ENCODE measurements at places on chromosomes 4 and X. TPM values are rescaled to one million over a fixed set of nuclear protein-coding genes. Genes with fewer than 3 reads are reported as not detected.

The GYG2 gene
- polyA plus RNA-seq, result 63.7 TPM

The ABRAXAS1 gene
- polyA plus RNA-seq, result 11.4 TPM

The TCP11X2 gene
- polyA plus RNA-seq, result not detected

The ALB gene
- 0.12 TPM for polyA plus RNA-seq
